ENCODE measurements at places on chromosomes 7 and 10. TPM values are rescaled to one million over a fixed set of nuclear protein-coding genes. Genes with fewer than 3 reads are reported as not detected.

Gene VENTX
- total RNA-seq, result not detected

Gene IL15RA
- total RNA-seq, result not detected

Gene PIP
- not detected for total RNA-seq

Gene RTKN2
- 5.1 TPM for total RNA-seq

- DNase-seq, result no peak
Measured at GRCh38 chr7:128253701-128254100, 12.6 kb downstream of the LEP start.

GRCh38 chr7:155191901-155192478, 105.7 kb upstream of the INSIG1 start:
- no peak for DNase-seq

DNA sequence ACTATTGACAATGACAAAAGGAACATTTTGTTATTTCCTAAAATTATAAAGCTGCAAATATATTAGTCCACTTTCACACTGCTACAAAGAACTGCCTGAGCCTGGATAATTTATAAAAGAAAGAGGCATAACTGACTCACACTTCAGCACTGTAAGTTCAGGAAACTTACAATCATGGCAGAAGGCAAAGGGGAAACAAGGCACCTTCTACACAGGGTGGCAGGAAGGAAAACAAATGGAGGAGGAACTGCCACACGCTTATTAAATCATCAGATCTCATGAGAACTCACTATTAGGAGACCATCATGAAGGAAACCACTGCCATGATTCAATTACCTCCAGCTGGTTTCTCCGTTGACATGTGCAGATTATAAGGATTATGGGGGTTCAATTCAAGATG, 203.1 kb downstream of the TPK1 start:
- no peak for DNase-seq

DNA sequence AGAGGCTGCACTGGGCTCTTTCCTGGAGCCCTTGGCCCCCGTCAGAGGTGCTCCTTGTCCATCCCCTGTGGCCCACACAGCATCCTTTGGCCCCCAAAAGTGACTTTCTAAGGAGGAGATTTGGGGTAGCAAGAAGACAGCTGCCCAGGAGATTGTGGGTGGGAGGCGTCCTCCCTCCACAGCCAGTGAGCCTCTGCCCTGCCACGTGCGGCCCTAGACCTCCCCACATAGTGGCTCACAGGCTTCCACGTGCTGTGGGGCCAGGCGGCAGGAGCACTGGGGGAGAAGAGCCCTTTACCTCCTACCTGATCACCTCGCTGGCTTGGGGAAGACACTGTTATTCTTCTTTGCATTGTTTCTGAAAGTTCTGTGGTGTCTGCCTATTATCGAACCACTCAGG, 178.8 kb downstream of the TCERG1L start:
- DNase-seq, result no peak

DNA sequence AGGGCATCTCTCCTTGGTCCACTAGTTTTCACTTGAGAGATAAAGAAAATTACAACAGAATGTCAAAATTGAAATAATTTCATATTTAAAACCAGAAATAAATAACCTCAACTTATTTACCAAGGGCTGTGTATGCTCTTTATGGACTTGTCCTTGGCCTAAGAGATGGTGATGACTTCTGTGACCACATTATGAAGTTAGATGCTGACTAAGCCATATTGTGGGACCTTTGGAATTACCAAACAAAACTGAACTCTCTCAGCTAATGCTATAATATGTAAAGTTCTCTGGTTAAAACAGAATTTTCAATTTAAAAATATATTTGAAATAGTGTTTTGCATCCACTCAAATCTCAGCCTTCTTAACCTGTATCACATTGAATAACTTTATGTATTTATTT, 38.9 kb downstream of the CALCR start:
- no peak for DNase-seq

DNA sequence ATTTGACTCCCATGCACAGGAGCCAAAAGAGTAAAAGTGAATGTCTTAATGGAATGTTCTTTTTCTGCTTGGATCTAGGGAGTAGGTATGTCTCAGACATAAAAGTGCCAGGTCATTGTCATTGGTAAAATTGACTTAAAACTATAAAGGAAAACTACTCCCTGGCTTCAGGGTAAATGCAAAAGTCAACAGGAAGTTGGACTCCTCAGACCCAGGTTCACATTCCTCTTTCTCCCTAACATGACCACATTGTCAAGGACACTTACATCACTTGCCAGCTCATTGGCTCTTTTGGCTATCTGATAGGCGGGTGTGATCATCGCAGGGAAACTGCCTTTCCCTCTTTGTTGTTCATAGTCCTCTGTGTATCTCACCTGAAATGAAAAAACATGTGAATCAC, 13.7 kb downstream of the NRAP start:
- DNase-seq, result no peak

GRCh38 chr7:8719102-8719501, 285.7 kb downstream of the NXPH1 start:
- no peak for DNase-seq

DNA sequence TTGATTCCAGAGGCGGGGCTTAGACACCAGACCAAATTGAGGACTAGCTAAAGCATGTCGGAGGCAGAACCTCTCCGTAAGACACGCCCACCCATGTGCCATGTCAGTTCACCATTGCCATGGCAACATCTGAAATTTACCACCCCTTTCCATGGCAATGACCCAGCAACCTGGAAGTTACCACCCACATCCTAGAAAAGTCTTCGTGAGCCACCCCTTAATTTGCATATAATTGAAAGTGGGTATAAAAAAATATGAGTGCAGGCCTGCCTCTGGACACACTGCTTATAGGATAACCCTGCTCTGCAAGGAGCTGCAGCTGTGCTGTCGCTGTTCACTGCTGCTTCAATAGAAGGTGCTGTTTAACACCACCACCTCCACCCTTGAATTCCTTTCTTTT, 28.0 kb downstream of the TMEM270 start:
- DNase-seq, result peak; percentile 41

DNA sequence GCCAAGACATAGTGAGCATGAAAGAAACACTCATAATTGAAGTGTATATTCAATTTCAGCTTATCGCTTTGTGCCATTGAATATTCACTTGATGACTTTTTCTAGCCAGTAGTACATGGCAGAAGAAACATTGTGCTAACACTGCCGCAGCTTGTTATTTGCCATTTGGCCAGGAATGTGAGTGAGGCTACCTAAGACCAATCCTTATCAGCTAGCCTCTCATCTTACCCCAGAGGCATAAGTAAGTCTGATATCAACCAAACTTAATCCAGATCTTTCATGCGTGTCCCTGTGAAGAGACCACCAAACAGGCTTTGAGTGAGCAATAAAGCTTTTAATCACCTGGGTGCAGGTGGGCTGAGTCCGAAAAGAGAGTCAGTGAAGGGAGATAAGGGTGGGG, 586.0 kb upstream of the MBL2 start:
- DNase-seq, result no peak

GRCh38 chr10:62430881-62431280, 56.7 kb downstream of the ZNF365 start:
- no peak for DNase-seq

All from umbilical cord (tissue), 2 donors.